Activated gamma-delta T cell (primary cell): ENCODE measurements at places on chromosomes 1 and 21.

DNA sequence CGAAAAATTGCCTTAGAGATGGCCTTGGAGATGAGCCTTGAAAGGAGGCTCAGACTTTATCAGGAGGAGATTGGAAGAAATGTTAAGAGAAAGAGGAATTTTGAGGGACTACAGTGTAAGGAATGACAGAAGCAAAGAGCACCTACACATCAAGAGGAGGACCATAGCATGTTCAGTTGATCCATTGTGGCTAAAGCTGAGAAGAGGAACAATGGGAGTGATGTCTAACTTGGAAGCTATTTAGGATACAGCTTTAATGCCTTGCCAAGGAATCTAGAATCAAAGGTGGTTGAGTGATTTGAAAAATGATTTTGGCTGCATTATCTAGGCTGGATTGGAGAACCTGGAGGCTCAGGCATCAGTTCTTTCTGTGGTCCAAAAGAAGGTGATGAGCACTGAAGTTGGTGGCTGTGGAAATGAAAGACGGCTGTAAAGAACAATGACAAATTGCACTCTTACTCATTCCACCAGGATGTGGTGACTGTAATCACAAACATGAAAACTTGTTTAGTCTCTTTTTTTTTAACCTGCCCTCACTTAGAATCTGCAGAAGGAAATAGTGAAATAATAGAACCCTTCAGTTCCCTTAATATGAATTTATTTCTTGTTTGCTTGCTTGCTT, 11.3 kb downstream of the FAM20B start:
- no peak for DNase-seq

DNA sequence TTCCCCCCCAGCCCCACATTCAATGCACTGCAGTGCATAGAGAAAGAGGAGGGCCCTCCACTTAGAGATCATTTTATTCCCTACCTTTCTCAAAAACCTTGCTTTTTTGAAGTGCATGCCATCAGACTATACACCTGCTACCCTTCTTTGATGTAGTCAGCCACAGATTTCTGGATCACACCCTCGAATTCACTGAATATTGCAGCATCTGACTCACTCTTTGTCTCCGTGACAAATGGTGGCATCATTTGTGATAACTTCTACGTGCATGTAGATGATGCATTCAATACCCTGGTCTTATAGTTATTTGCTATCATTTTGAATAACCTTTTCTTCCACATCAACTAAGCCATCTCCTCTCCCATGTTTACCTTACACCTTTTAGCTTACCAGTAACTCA, 310.3 kb upstream of the SGIP1 start:
- no peak for DNase-seq

DNA sequence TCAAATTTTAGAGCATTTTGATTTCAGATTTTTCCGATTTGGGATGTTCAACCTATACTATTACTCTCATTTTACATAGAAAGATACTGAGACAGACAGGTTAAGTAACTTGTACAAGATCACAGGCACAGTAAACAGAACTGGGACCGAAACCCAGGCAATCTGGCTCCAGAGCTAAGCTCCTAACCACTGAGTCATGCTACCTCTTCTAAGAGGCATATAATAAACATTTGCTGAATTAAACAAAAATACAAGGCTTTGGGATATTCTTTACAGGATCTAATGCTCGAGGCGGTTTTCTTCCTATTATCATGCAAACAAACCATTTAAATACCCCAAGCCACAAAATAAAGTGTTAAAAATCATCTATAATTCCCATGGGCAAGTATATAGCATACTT, 50.3 kb downstream of the MCOLN2 start:
- DNase-seq: no peak

GRCh38 chr1:228074954-228075730, 7.4 kb upstream of the ARF1 start:
- DNase-seq: no peak

DNA sequence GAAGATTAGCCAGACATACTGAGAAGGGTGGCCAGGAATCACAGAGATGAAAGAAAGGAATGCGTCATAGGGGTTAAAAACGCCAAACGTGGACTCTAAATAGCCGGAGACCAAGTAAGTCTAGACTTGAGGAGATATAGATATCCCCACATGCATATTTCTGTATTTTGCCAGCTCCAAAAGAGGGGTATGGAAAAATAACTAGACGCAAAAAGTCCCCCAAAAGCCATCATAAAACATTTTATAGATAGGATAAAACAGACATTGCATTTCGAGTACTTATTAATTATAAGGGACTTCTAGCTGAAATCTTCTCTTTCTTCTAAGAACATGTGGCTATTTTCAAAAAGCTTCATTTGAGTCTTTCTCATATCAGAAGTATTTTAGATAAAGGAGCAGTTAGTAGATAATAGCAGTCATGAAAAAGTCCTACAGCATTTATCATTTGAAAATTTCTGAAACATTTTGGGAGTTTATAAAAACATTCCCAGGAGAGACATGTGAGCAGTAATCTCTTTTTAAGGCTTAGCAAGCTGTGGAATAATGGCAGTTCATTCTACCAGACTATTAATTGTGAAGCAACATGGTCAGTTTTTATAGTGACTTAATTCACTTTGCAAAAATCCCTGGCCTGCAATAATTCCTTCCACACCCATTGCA, 6.1 kb downstream of the KIF26B start:
- DNase-seq: no peak

DNA sequence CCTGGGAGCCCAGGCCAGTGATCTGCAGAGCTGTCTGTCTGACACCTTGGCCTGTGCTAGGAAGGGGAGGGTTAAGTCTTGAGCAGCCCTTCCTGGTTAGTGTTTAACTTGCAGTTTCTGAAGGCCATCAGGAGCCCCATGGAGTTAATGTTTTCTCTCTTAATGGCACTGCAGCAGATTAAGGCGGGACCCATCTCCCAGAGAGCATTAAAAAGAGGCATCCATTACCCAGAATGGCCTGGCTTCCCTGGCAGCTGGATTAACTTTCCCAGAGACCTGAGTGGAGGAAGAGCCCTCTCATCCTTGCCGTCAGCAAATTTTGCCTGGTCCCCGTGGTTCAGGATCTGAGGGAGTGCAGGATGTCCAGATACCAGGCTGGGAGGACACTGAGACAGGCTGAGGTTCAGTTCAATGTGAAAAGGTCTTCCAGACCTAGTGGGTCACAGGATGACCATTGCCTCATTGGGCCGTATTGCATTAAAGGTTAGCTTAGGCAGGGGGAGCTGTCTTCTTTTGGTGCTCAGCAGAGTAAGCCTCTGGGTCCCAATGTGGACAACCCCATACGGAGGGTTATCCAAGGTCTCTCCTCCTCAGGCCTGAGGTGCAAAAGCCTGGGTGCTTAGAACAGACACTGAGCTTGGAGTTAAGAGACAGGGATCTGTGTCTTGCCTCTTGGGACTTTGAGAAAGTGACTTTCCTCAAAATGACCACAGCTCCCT, 522.6 kb downstream of the PTPRU start:
- no peak for DNase-seq

DNA sequence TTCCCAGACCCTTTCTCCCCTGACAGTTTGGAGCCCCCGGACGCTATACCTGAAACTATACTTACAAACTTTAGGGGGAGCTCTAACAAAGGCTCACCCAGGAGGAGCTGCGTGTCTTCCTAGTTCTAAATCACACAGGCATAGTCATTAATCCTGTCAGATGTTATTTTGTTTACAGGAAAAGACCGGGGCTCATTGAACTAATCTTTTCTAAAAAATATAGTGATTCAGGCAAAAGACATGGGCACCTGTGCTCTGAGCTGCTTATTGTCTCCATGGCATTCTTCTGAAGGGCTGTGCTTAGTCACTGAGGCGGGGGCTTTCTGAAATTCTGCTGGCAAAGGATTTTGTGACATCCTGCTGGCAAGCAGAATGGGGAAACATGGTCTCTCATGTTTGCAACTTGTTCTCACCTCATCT, 1577.0 kb downstream of the NCAM2 start:
- no peak for DNase-seq

DNA sequence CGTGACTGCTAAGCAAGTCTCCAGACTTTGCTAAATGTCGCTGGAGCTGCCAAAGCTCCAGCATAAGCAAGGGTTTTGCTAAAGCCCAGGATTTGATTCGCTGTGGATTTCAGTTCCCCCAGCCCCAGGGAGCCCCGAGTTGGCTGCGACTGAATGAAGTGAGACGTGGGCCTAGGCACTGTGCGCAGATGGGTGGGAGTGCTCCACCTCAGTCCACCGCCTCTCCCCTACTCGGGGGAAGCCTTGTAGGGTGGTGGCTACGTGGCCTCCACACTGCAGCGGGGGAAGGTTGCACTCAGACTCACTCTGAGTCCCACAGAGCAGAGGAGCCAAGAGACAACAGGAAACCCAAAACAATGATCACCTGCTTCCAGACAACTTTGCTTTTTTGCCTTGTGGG, 397.8 kb upstream of the VAMP3 start:
- no peak for DNase-seq

- no peak for DNase-seq
Measured at GRCh38 chr1:87706779-87707228, 378.1 kb downstream of the LMO4 start.

- DNase-seq: no peak
Measured at GRCh38 chr1:99439433-99440075, 175.3 kb downstream of the PLPPR4 start.

DNA sequence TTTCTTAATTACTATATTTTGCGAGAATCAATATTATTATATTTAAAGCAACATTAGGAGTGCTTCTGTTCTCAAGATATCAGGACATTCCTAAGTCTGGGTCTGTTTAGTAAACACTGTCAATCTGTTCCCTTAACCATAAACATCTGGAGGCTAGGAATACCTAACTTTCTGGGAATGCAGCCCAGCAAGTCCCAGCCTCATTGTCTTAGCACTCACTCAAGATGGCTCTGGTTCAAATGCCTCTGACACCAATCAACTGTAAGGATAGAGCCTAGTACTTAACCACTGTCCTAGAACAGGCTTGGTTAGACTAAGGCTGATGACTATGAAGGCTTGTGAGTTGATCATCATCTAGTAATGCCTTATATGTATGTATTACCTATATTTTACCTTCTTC, 61.5 kb downstream of the TNN start:
- no peak for DNase-seq

DNA sequence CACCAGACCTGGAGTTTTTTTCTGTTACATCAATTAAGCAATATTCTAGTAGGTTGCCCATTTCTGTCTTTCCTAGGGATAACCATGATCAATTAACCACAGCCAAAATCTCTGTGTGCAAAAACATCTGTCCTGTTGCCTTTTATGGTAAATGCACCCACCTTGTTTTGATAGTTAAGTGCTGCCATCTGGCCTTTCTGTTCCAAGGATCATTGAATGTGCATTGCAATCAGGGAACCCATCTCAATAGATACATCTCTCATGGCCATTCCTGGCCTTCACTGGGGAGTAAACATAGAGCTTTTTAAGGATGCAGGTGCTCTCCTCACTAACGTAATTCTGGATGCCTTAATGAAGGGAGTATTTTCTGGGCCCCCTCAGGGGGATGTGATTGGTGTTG, 111.8 kb upstream of the KIAA1614 start:
- no peak for DNase-seq

DNA sequence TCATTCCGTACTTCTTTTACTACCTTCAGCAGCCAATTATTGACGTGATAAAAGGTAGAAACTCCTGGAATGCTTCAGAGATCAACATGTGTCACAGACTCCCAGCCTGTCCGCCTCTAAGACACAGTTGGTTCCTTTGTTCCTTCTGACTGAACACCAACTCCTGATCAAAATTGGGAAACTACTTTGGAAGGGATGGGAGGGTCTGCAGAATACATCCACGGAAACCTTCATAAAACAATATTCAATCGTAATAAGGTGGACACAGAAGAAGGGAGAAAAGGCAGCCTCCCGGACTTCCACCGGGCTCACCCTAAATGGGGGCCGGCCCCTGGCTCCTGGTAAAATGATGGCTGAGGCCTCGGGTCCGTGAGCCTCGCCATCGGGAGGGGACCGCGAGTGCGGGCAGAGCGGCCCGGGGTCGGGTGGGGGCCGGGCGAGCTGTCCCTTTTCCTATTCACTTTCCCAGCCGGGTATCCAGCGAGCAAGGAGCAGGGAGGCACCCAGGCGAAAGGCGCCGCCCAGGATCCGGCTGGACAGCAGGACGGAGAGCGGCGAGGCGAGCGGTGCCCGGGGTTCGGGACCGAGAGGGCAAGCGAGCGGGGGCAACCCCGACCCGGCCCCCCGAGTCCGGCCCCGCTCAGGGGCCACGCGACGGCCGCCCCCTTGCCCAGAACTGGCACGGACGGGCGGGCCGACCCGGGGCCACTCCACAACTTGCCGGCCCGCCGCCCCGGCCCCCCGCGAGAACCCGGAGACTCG, 805 bp downstream of the NRIP1 start:
- DNase-seq: no peak

DNA sequence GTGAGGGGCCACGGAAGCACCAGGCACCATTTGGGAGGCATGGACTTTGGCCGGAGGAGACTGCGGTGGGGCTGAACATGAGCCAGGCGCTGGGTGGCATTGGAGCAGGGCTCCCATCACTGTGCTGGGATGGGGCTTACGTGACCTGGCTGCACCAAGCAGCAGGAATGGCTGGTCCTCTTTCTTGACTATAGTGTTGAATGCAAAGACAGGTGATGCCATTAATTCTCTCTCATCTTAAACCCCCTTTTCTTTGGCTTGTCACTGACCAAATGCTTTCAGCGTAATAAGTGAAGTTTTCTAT, 447.9 kb downstream of the CAMTA1 start:
- no peak for DNase-seq

- no peak for DNase-seq
Measured at GRCh38 chr1:119485201-119485600, 21.8 kb upstream of the HSD3B1 start.

- no peak for DNase-seq
Measured at GRCh38 chr1:184300446-184300845, 86.4 kb upstream of the C1orf21 start.

DNA sequence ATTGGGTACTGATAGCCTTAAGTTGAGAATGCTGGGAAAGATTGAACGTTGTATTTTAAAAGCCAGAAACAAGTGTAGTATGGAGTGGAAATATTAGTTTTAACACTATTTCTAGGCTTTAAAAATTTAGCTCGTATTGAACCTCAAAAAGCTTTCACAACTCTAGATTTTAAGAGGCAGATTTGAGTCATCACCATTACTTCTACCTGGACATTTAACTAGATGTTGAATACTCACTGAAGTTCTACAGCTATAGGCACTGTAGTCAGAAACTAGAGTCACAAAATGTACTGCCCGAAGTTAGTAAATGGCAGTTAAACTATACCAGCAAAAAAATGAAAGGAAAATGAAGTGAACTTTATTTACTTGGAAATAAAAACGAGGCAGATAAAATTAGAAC, 96.5 kb downstream of the NEK7 start:
- DNase-seq: no peak

GRCh38 chr1:9119745-9120144, 9.2 kb downstream of the GPR157 start:
- no peak for DNase-seq
